ENCODE measurements at places on chromosomes 6 and 20. TPM values are rescaled to one million over a fixed set of nuclear protein-coding genes. Genes with fewer than 3 reads are reported as not detected.
A peak's percentile ranks its signal among the peaks of the same experiment; 100 is the strongest.

DNA sequence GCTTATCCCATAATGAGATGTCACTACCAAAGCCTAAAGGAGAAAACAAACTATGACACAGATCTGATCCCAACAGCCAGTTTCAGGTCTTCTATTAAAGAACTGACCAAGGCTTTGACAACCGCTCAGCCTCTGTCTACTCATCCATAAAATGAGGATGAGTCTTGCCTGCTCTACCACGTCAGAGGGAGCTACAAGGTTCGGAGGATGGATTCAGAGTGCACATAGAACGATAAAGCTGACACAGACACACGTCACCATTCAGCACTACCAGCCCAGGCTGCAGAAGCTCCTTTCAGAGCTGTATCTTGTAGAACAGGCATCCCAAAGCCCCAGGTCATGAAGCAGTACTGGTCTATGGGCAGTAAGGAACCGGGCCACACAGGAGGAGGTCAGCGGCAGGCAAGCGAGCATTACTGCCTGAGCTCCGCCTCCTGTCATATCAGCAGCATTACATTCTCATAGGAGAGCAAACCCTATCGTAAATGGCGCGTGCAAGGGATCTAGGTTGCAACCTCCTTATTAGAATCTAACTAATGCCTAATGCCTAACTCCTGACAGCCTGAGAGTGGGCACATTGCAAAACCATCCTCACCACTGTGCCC lies 25.1 kb downstream of the KIF16B start:
- DNase-seq = no peak

Gene NEURL2
- 6.9 TPM for total RNA-seq

Gene PRR18
- total RNA-seq = 2.0 TPM

Gene SRSF12
- 0.10 TPM for total RNA-seq

- DNase-seq = no peak
Observed at GRCh38 chr6:67887747-67888545, 747.1 kb upstream of the ADGRB3 start.

- no peak for DNase-seq
Observed at GRCh38 chr6:7242835-7243178, 70.2 kb downstream of the SSR1 start.

DNA sequence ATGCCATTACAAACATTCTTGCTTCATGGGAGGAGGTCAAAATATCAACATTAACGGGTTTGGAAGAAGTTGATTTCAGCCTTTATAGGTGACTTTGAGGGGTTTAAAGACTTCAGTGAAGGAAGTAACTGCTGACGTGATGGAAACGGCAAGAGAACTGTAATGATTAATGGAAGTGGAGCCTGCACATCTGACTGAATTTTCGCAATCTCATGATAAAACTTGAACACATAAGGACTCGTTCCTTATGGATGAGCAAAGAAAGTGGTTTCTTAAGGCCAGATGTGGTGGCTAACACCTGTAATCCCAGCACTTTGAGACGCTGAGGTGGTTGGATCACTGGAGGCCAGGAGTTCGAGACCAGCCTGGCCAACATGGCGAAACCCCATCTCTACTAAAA lies 226.1 kb downstream of the BCAS1 start:
- DNase-seq = no peak

GRCh38 chr6:160455541-160456213 lies 107.5 kb downstream of the SLC22A3 start:
- DNase-seq = peak; percentile 65

Gene KHDC3L
- total RNA-seq = not detected

Measured in left lobe of liver (tissue), 2 donors.